HT-29 (cell line): ENCODE measurements at places on chromosomes 4 and X. TPM values are rescaled to one million over a fixed set of nuclear protein-coding genes. Genes with fewer than 3 reads are reported as not detected.

THOC2 gene
- total RNA-seq = 46.0 and 54.4 TPM in 2 replicates

- no peak for DNase-seq
Observed at GRCh38 chrX:18668071-18668835, 3.7 kb downstream of the RS1 start.

DNA sequence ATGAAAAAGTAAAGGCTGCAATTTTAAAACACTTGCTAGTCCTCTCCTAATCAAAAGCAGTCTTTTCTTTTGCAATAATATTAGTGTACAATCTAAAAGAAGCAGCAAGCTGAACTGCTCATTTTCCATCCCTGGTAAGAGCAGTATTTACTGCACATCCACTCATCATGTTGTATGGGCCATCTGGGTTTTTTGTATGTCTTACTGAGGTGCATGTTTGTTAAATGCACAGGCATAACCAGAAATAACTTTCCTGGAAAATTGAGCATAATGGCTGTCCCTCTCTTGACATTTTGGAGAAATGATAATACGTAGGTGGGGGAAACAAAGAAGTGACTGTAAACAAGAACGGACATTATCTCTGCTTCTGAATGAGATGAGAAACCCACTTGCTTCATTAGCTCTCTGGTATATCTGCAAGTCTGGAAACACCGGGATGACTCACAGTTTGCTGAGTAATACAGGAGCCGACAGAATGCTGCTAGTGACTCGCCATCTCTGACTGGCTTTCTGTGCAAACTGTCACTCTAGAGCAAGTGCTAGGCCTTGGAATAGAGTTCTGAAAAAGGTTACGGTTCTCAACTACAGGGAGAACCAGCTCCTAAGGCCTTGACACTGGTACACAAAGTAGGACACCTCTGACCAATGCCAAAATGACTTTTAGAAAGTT is 85.7 kb upstream of the MTM1 start:
- DNase-seq = peak; percentile 36

IL2 gene
- not detected in 2 replicates for total RNA-seq
